CD4-positive, alpha-beta T cell (primary cell): ENCODE measurements at places on chromosomes 3 and 15.

- no peak for DNase-seq
These were observed 15.0 kb upstream of the LRRC34 start for GRCh38 chr3:169827712-169828111.

GRCh38 chr3:193574488-193575070 lies 18.4 kb upstream of the OPA1 start:
- DNase-seq = no peak

- no peak for DNase-seq
These were observed 138.0 kb upstream of the ALCAM start for GRCh38 chr3:105228696-105229095.

- DNase-seq = no peak
These were observed 15.7 kb upstream of the CNBP start for GRCh38 chr3:129199366-129199765.

DNA sequence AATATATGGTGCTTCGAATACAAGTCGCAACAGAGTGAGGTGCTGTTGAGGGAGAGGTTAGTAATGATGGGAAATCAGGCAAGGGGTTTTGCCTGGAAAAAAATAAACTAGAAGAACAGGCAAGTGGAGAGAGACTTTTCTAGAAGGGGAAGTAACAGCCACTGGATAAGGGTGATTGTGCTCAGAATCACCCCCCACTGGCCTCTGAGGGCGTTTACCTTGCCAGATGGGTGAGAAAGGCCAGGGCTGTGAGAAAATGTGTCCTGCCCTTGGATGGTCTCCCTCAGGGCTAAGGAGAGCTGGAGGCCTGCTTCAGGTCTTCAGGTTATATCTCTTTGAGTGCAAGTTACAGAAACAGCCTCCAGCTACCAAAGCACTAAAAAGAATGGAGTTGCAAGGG lies 151.8 kb downstream of the MEX3B start:
- no peak for DNase-seq
